ENCODE measurements at places on chromosomes 12 and 14. TPM values are rescaled to one million over a fixed set of nuclear protein-coding genes. Genes with fewer than 3 reads are reported as not detected.

FGD6 gene
- 1.9 TPM for total RNA-seq

SYCP3 gene
- total RNA-seq: 2.4 TPM

SERPINA1 gene
- 12.7 TPM for total RNA-seq

- no peaks in the 10 kb centered on the region for H3K27me3 ChIP-seq
- H3K36me3 ChIP-seq: no peaks in the 10 kb centered on the region
- peaks cover 27% of the 10 kb centered on the region for H3K4me1 ChIP-seq
- no peak overlapping the region for H3K4me3 ChIP-seq
- peak overlapping the region; percentile 98 for H3K27ac ChIP-seq
- DNase-seq: no peak
Observed at GRCh38 chr14:87996291-87996592, 3.3 kb upstream of the GALC start.

GRCh38 chr12:100926669-100927248, 132.2 kb downstream of the ANO4 start:
- H3K36me3 ChIP-seq: no peaks in the 10 kb centered on the region
- no peaks in the 10 kb centered on the region for H3K27me3 ChIP-seq
- H3K4me3 ChIP-seq: no peak overlapping the region
- no peak overlapping the region for H3K27ac ChIP-seq
- no peak for DNase-seq
- H3K4me1 ChIP-seq: no peaks in the 10 kb centered on the region

GRCh38 chr14:100052819-100053218, 12.4 kb upstream of the EVL start:
- H3K27ac ChIP-seq: no peak overlapping the region
- no peaks in the 10 kb centered on the region for H3K27me3 ChIP-seq
- H3K36me3 ChIP-seq: no peaks in the 10 kb centered on the region
- H3K4me3 ChIP-seq: no peak overlapping the region
- DNase-seq: no peak
- H3K4me1 ChIP-seq: peaks cover 15% of the 10 kb centered on the region

DNA sequence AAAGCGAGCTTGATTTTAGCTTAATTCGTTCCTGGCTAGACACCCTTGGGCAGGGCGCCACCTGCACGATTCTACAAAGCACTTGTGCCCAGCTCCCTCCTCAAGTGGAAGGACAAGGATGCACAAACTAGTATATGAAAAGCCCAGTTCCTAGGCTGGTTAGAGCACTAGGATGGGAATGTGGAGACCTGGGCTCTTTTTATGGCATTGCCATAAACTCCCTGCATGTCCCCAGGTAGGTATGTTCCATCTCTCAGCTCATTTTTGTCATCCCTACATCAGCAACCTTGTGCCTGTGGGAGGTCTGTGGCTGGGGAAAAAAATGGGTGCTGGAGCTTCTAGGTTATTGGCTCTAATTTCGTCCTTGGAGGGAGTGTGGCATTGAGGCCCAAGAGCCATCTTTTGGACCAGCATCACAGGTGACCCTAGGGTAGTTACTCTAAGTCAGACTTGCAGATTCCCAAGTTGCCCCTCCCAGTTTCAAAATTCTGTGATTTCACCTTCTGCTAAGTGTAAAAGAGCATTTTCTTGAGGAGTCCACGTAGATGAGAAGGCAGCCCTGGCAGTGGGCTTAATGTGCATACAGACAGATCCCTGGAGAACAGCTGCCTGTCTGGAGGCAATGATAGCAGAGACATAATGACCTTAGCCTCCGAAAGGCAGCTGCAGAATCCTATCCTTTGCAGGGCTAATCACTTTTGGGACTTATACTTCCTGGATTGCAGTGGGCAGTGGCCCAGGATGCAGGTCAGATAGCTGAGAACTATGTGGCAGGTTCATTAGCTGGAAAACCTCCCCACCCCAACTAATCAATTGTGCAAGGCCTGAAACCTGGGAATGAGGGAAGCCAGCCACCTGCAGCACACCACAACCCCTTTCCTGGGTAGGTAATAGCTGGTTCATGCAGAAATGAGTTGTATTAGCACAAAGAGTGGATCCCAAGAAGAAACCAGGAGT, 47.6 kb upstream of the BDKRB2 start:
- H3K27me3 ChIP-seq: no peaks in the 10 kb centered on the region
- no peak overlapping the region for H3K4me3 ChIP-seq
- H3K36me3 ChIP-seq: no peaks in the 10 kb centered on the region
- no peak overlapping the region for H3K27ac ChIP-seq
- H3K4me1 ChIP-seq: no peaks in the 10 kb centered on the region

DNA sequence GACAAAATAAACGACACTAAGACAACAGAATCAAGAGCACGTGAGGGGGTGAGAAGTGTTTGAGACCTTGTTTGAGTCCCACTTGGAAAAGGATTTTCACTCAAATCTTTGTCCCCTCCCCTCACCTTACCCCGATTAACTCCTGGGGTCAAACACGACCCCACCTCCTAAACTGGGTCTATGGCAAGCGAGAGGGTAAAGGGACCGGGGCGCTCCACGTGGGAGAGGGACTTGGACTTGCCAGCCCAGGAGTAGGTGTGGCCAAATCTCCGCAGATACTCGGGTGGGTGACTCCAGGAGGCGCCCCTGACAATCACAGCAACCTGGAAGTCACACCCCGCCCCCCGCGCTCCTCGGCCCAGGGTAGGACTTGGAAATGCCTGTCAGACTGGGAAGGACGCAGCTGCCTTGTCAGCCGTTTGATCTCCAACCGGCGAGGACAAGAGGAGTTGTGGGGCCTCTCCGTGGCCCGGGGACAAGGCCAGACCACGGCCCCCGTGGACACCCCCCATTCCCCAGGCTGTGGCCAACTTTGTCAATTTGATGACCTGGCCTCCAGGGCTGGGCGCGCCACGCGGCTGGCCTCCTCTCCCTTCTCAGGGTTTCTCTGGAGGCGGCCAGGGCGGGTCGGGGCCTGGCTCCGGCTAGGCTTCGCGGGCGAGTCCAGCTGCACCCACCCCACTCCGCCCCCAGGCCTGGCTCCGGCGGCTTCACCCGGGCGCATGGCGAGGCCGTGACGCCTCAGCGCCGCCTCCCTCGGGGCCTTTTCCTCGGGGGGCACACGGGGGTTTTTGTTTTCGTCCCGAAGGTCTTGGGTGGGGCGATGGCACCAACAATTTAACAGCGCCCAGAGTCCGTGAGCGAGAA, 1.1 kb upstream of the BCL11B start:
- peaks cover 38% of the 10 kb centered on the region for H3K4me1 ChIP-seq
- peak overlapping the region; percentile 60 for H3K27ac ChIP-seq
- no peaks in the 10 kb centered on the region for H3K27me3 ChIP-seq
- no peaks in the 10 kb centered on the region for H3K36me3 ChIP-seq
- DNase-seq: peak; percentile 71
- H3K4me3 ChIP-seq: peak overlapping the region; percentile 52

- no peaks in the 10 kb centered on the region for H3K27me3 ChIP-seq
- no peak overlapping the region for H3K4me3 ChIP-seq
- H3K36me3 ChIP-seq: no peaks in the 10 kb centered on the region
- no peaks in the 10 kb centered on the region for H3K4me1 ChIP-seq
- no peak for DNase-seq
- H3K27ac ChIP-seq: no peak overlapping the region
Observed at GRCh38 chr12:123491481-123491880, 33.5 kb downstream of the SNRNP35 start.

GRCh38 chr12:108419949-108420348, 80.8 kb upstream of the CMKLR1 start:
- H3K4me1 ChIP-seq: no peaks in the 10 kb centered on the region
- no peak for DNase-seq
- no peak overlapping the region for H3K4me3 ChIP-seq

DNA sequence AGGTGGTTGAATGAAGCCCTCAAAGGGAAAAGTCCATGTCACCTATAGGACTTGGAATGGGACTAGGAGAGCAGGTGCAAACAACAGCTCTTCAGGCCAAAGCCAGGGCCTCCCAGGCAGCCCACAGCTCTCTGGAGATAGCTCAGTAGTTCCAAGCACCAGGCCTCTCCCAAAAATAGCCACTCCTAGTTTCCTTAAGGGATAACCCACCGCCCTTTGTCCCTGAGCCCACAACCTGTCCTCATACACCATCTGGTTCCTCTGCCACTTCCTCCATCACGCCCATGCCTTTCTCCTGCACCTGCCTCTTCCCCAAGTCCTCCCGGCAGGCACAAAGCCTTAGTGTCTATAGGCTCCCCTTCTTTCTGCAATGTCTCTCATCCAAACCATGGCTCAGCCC, 2.1 kb downstream of the RAB15 start:
- DNase-seq: no peak
- peaks cover 18% of the 10 kb centered on the region for H3K4me1 ChIP-seq
- H3K27me3 ChIP-seq: peaks cover 3% of the 10 kb centered on the region
- H3K36me3 ChIP-seq: no peaks in the 10 kb centered on the region
- no peak overlapping the region for H3K4me3 ChIP-seq
- H3K27ac ChIP-seq: no peak overlapping the region

- H3K36me3 ChIP-seq: no peaks in the 10 kb centered on the region
- DNase-seq: no peak
- H3K4me3 ChIP-seq: no peak overlapping the region
- H3K27ac ChIP-seq: no peak overlapping the region
- H3K27me3 ChIP-seq: no peaks in the 10 kb centered on the region
Observed at GRCh38 chr12:92206596-92206995, 61.0 kb upstream of the BTG1 start.

GRCh38 chr14:90319634-90320541, 11.9 kb downstream of the NRDE2 start:
- H3K4me3 ChIP-seq: no peak overlapping the region
- peaks cover 22% of the 10 kb centered on the region for H3K36me3 ChIP-seq
- H3K4me1 ChIP-seq: no peaks in the 10 kb centered on the region
- H3K27ac ChIP-seq: no peak overlapping the region
- DNase-seq: no peak
- H3K27me3 ChIP-seq: no peaks in the 10 kb centered on the region
